ENCODE measurements at places on chromosomes 6 and 20.

DNA sequence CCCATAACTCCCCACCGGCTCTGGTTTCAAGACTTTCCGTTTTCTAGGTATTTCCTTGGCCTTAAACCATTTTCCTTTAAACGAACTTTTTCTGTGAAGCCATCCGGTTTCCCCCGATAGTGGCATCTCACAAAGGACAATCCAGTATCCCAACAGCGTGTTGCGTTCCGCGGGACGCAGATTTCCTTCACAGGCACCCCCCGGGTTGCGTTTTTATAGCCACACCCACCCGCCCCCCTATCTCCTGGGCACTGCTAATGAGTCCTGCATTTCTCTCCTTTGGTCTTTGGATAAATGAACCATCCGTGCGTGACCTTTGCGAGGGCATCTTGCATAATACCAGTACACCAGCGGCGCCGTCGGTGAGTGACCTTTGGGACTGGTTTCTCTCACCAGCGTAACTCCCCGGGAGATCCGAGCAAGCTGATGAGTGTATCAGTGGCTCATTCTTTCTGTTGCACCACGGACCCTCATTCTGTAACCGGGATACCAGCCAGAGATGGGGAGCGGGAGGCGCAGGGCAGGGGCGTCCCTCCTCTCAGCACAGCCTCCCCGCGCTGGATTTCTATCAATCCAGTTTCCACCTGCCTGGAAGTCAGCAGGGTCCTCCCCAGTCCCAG is 586 bp upstream of the NQO2 start:
- no peak for DNase-seq

- DNase-seq, result no peak
Measured at GRCh38 chr20:17663040-17663399, 19.0 kb downstream of the RRBP1 start.

- DNase-seq, result no peak
Measured at GRCh38 chr6:45278367-45278766, 49.8 kb upstream of the RUNX2 start.

DNA sequence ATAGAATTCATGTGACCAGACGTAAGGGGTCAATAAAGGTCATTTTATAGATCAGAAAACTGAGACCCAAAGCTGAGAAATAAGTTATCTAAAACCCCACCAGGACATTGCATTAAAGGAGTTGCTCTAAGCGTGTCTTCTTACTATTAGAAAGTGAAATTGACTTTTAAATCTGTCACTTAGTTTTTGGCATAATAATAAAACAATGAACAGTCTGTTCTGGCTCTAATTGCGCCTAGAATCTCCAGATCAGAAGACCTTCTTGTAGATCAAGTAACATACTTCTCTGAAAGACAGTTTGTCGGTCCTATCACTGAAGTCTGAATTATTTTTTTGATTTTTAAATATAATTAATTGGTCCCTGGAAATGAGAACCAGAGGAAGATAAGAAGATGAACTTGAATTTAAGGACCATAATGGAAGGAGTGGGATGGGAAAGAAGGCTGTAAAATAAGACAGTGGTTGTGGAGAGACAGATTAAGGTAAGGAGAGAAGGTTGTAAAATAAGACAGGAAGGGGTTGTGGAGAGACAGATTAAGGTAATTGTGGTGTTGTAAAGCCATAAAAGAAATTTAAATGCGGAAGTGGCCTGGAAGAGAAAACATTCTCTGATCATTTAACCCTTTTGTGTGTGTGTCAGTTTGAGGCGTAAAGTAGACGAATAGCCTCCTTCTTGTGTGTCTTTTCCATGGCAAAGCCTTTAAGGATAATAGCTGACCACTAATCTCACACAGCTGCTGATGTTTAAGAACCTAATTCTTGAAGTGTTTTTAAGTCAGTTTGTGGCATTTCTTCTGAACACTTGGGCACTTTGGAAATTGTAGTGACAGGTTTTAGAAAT is 20.1 kb downstream of the TOP1 start:
- DNase-seq, result no peak

- DNase-seq, result no peak
Measured at GRCh38 chr6:84645563-84646266, 118.7 kb downstream of the TBX18 start.
